ENCODE measurements at places on chromosomes 16 and 17.

- no peak for DNase-seq
Observed at GRCh38 chr16:11495066-11495407, 91.7 kb downstream of the LITAF start.

DNA sequence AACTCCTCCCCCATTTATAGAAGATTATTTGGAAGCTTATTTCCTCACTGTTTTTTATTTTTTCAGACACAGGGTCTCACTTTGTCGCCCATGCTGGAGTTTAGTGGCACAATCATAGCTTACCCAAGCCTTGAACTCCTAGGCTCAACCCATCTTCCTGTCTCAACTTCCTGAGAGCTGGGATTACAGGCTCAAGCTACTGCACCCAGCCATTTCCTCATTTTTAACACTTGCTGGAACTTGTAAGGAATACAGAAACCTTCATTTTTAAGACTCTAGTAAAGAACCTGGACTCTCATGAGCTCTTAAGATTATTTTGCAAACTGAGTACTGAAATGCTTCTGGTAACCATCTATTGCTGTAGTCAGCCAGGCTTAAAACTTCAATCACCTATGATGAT, 29.9 kb downstream of the KANSL1 start:
- peak; percentile 40 for DNase-seq

GRCh38 chr17:58503866-58504265, 10.6 kb downstream of the MTMR4 start:
- peak; percentile 26 for DNase-seq

- no peak for DNase-seq
Observed at GRCh38 chr16:6356911-6357310, 975.7 kb upstream of the RBFOX1 start.

DNA sequence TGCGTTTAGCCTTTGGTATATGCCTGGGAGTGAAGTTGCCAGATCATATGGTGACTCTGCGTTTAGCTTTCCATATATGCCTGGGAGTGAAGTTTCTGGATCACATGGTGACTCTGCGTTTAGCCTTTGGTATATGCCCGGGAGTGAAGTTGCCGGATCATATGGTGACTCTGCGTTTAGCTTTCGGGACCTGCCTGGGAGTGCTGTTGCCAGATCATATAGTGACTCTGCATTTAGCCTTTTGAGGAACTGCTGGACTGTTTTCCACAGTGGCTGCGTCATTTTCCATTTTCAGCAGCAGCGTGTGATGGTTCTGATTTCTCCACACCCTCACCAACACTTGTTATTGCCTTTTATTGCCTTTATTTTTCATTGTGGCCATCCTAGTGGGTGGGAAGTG, 73.0 kb downstream of the OR1D5 start:
- peak; percentile 95 for DNase-seq

GRCh38 chr17:15342460-15342859, 1.1 kb upstream of the TEKT3 start:
- no peak for DNase-seq

DNA sequence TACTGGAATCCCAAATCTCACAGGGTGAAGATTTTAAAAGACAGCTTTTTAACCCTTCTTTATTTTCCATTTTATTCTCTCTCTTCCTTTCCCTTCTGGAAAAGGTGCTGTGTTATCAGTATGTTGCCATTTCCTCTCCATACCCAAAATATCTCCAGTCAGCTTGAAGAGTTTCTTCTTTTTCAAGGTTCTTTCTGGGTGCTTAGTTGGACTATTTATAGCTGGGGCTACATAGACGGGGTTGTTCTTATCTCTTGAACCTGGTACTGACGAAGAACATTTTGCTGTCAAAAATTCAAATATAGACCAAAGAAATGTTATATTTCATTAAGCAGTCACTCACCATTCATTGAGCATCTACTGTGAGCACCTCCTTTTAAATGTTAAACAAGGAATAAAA, 48.6 kb downstream of the IST1 start:
- no peak for DNase-seq

DNA sequence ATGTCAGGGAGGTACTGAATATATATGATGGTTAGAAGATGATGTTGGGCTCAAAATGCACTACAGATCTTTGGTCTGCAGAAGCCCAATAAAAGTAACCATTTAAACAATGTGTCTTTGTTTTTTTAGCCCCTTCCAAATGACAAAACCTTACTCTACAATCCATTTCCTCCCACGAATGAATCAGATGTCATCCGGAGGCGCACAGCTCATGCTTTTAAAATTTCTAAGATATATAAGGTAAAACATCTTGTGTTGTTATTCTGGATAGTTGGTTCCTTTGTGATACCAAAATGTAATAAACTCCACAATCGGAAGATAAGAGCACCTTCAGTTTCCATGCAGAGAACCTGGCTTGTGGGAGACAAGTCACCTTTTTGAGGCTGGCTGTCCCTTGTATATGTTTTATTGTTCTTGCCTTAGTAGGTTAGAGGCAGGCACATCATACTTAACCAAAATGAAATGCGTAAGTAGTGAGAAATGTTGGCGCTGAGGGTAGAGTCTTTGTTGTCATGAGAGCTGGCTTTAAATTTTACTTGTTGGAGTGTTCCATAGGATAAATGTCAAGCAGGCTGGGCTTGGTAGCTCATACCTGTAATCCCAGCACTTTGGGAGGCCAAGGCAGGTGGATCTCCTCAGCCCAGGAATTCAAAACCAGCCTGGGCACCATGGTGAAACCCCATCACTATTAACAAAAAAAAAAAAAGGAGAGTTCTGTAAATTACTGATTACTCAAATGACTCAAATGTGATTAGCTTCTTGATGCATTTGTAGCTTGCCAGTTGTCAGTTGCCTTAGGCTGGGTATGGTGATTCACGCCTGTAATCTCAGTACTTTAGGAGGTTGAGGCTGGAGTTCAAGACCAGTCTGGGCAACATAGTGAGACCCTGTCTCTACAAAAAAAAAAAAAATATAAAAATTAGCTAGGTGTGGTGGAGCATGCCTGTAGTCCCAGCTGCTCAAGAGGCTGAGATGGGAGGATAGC, 19.7 kb upstream of the SNTB2 start:
- no peak for DNase-seq

- peak; percentile 32 for DNase-seq
Observed at GRCh38 chr17:5364156-5364555, 55.3 kb downstream of the NUP88 start.

- DNase-seq, result no peak
Observed at GRCh38 chr17:6523330-6523729, 33.0 kb downstream of the PITPNM3 start.

GRCh38 chr16:71894229-71894920, 956 bp upstream of the IST1 start:
- DNase-seq, result peak; percentile 69

- peak; percentile 46 for DNase-seq
Observed at GRCh38 chr16:4505356-4506147, 29.4 kb downstream of the HMOX2 start.

DNA sequence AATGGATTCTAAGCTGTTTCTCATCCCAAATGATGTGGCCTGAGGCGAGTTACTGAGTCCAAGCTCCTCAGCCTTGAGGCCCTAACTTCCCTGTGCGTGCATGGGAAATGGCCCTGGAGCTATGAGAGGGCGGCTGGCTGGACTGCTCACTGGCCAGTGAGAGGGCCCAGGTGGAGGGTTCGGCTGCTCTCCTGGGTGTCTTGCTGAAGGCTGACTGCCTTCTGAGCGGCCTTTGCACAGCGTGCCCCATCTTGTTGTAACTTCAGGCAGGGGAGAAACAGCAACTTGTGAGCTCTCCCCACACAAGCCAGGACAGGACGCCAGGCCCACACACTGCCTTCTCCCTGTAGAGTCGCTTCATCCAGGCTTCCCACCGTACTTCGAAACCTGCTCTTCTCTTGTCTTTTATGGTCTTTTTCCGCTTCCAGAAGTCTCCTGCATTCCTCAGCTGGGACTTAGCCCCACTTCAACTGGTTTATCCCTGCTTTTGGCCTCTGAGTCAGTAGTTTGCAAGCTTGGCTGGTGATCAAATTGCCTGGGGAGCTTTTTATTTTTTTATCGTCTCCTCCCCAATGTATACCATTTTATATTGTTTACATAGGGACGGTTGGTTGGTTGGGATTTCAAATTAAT, 13.3 kb downstream of the CDH3 start:
- DNase-seq, result no peak

DNA sequence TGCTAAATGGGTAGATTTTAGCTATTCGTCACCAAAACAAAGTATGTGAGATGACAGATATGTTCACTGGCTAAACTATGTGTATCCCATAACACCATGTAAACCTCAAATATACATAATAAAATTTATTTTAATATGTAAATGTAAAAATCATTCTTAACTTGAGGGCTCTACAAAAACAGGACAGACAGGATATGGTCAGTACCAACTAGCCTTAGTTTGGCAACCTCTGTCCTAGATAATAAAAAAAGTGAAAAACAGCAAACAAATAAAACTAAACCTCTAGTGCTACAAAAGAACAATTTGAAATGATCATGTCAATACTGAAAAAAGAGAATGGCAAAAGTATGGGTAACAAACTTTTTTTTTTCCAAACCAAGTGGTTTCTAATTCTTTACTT, 33.8 kb downstream of the NCOR1 start:
- no peak for DNase-seq

DNA sequence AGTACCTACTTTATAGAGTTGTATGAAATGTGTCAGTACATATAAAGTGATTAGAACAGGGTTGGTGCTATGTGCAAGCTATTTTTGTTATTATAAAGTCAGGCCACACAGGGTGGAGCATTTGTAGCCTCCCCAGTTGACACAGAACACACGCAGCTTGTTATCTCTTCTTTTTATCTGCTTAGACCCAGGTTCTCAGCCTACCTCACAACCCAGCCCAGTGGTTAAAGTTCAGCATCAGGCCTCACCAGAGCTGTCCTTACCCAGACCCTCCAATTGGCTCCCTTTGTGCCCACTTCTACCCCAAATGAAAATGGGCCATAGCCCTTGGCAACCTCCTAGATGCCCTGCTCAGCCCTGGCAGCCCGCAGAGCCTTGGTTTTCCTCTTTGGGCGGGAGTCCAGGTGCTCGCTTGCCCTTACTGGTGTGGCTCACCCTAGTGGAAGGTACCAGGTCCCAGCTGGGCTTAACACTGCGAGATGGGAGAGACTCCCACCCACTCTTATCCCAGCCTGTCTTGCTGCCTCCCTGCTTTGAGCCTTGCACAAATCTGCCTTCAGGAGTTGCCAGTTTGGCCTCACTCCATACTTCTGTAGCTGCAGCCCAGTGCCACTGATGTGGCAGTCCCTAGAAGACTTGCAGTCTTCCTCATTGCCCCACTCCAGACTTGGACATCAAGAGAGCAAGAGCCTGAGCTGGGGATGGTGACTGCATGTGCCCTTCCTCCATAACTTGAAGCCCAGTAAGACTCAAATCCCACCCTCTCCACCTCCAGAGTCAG, 1.1 kb upstream of the PIGS start:
- no peak for DNase-seq
